Omental fat pad (tissue), 4 donors: ENCODE measurements at places on chromosomes 7 and 10.
A peak's percentile ranks its signal among the peaks of the same experiment; 100 is the strongest.

DNA sequence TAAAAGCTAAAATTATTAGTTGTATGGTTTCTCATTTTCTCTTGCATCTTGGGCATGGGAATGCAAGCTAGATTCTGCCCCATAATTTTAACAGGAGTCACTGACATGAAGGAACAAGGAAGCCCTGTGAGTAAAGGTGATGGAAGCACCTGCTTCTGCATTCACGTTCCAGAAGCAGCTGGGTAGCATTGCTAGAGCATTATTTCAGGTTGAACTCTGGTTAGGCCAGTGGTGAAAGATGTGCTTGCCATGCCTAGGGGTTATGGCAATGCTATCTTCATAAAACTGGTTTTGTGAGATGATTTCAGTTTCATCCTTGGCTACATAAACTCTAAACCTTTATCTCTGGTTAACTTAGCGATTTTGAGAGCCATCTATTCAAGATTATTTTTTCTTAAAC is 151.4 kb downstream of the TFEC start:
- no peak for DNase-seq

DNA sequence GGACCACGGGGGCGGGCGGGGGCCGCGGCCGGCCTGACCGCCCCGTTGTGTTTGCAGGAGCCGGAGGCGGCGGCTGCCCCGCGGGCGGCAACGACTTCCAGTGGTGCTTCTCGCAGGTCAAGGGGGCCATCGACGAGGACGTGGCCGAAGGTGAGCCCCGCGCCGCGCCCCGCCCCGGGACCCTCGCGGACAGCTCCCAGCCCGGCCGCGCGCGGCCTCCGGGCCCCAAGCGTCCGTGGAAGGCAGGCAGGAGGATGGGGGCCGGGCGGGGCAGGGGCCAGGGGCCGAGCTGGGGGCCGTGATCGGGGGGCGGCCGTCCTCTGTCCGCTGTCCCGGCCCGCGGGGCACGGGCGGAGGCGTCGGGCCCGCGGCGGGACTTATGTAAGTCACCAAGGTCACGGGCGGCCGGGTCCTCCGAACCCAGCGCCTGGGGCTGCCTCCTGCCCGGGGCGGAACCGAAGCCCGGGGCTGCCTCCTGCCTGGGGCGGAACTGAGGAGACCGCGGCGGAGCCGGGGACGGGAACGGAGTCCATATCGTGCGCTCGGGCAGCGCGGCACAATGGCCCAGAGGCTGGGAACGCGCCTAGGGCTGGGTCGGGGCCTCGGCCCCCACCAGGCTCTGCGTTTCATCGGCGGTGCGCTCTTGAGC is 497 bp downstream of the PPP2R2D start:
- DNase-seq = peak; percentile 26

- DNase-seq = no peak
These were observed 38.3 kb downstream of the WIPF3 start for GRCh38 chr7:29844559-29844958.

- DNase-seq = no peak
These were observed 24.0 kb downstream of the HABP2 start for GRCh38 chr10:113576852-113577251.

GRCh38 chr7:2213551-2214215 is 19.1 kb downstream of the MAD1L1 start:
- DNase-seq = no peak

DNA sequence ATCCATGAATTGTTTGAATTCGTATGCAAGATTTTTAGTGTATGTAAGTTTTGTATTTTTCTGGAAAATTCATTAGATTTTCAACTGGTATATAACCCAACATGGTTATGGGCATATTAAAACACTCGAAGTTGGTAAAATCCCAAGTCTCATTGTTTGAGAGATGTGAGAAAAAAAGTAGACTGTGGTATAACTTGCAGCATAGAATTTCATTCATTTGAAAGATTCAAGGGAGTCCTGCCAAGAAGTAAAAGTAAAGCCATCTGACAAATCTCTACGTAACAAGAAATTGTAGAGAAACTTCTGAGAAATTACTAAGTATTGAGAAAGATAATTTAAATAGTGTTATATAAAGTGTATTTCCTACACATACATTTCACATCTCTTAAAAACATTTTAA is 40.2 kb downstream of the SEMA3E start:
- no peak for DNase-seq
